ENCODE measurements at places on chromosomes 12 and 14. TPM values are rescaled to one million over a fixed set of nuclear protein-coding genes. Genes with fewer than 3 reads are reported as not detected.

- peaks cover 2% of the 10 kb centered on the region for H3K4me1 ChIP-seq
- H3K4me3 ChIP-seq: no peak overlapping the region
- no peak overlapping the region for H3K27ac ChIP-seq
- H3K36me3 ChIP-seq: no peaks in the 10 kb centered on the region
- H3K27me3 ChIP-seq: no peaks in the 10 kb centered on the region
Observed at GRCh38 chr12:77231501-77231918, 166.1 kb upstream of the E2F7 start.

DNA sequence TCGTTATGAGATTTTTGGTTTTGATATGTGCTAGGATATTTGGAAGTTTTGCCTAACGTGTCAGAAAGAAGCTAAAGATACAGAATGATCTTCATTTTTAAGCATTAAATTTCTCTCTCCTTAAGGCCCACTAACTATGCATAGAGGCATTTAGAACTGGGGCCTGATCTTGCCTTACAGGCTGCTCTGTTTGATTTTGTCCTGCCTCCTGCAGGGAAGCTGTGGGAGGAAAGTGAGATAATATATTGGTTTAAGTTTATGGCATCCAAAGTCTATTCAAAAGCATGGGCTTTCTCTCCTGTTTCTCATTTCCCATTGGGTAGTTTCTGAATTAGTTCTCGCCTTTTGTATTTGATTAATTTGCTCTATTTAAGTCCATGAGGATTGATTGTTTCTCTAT, 250.3 kb upstream of the FBXO33 start:
- H3K36me3 ChIP-seq: no peaks in the 10 kb centered on the region
- H3K27me3 ChIP-seq: no peaks in the 10 kb centered on the region
- no peak for DNase-seq
- no peak overlapping the region for H3K4me3 ChIP-seq

DNA sequence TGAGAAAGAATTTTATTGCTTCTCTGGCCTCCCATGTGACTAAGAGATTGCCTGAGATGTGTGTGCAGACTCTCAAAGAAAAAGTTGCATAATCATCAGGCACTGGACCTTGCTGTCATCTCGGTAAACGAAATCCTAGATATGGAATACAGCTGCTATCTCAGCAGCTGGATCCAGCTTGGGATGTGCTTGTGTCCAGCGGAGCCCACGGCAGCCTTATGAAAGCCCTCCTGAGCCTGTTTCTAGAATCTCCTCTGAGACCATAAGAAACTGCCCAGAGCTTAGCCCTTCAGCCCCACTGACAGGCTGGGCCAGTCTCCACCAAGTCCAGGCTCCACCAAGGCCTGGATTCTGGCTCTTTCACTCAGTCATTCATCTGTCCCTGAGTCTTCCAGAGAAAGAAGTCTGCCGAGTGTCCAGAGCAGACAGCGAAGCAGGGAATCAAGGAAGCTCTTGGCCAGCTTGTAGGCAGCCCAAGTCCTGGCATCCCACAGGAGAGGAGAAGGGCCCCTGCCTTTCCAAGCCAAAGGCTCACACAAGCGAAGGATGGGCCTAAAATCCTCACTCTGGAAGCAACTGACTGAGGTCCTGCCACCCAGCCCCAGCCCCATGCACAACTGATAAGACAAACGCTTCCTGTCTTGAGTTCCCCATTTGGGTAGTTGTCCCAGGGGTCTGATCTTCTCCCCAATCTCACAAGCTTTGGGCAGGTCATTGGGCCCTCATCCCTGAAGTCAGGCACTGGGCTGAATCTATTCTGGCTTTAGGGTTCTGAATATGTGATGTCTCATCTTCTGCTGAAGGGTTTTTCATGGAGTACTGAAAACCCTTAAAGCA, 97.8 kb downstream of the SEC23A start:
- DNase-seq: no peak
- no peaks in the 10 kb centered on the region for H3K4me1 ChIP-seq
- no peak overlapping the region for H3K4me3 ChIP-seq
- H3K27ac ChIP-seq: no peak overlapping the region
- H3K36me3 ChIP-seq: no peaks in the 10 kb centered on the region

- no peaks in the 10 kb centered on the region for H3K4me1 ChIP-seq
- H3K36me3 ChIP-seq: no peaks in the 10 kb centered on the region
- H3K27ac ChIP-seq: no peak overlapping the region
- no peak overlapping the region for H3K4me3 ChIP-seq
- no peak for DNase-seq
Observed at GRCh38 chr12:122449317-122449716, 26.8 kb upstream of the CLIP1 start.

DNA sequence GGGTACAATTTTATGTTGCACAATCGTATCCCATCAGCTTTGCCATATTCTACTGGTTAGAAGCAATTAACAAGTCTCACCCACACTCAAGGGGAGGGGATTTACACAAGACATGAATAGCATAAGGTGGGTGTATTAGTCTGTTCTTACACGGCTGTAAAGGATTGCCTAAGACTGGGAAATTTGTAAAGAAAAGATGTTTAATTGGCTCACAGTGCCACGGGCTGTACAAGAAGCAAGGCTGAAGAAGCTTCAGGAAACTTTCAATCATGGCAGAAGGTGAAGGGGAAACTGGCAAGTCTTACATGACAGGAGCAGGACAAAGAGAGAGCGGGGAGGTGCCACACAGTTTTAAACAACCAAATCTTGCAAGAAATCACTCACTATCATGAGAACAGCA, 231.8 kb upstream of the AMIGO2 start:
- H3K27me3 ChIP-seq: no peaks in the 10 kb centered on the region
- no peaks in the 10 kb centered on the region for H3K36me3 ChIP-seq
- no peaks in the 10 kb centered on the region for H3K4me1 ChIP-seq
- DNase-seq: no peak
- H3K27ac ChIP-seq: no peak overlapping the region

- H3K27ac ChIP-seq: no peak overlapping the region
- no peaks in the 10 kb centered on the region for H3K27me3 ChIP-seq
- no peak for DNase-seq
- H3K4me1 ChIP-seq: no peaks in the 10 kb centered on the region
- H3K36me3 ChIP-seq: peaks cover 75% of the 10 kb centered on the region
Observed at GRCh38 chr12:68695454-68695853, 8.7 kb downstream of the NUP107 start.

GRCh38 chr14:92677087-92677668, 71.2 kb downstream of the LGMN start:
- H3K4me3 ChIP-seq: no peak overlapping the region
- H3K27me3 ChIP-seq: no peaks in the 10 kb centered on the region
- no peaks in the 10 kb centered on the region for H3K36me3 ChIP-seq
- DNase-seq: no peak
- no peaks in the 10 kb centered on the region for H3K4me1 ChIP-seq

GRCh38 chr14:48341069-48341468, 665.7 kb upstream of the MDGA2 start:
- H3K4me3 ChIP-seq: no peak overlapping the region
- peaks cover 4% of the 10 kb centered on the region for H3K4me1 ChIP-seq
- DNase-seq: no peak
- no peak overlapping the region for H3K27ac ChIP-seq

DNA sequence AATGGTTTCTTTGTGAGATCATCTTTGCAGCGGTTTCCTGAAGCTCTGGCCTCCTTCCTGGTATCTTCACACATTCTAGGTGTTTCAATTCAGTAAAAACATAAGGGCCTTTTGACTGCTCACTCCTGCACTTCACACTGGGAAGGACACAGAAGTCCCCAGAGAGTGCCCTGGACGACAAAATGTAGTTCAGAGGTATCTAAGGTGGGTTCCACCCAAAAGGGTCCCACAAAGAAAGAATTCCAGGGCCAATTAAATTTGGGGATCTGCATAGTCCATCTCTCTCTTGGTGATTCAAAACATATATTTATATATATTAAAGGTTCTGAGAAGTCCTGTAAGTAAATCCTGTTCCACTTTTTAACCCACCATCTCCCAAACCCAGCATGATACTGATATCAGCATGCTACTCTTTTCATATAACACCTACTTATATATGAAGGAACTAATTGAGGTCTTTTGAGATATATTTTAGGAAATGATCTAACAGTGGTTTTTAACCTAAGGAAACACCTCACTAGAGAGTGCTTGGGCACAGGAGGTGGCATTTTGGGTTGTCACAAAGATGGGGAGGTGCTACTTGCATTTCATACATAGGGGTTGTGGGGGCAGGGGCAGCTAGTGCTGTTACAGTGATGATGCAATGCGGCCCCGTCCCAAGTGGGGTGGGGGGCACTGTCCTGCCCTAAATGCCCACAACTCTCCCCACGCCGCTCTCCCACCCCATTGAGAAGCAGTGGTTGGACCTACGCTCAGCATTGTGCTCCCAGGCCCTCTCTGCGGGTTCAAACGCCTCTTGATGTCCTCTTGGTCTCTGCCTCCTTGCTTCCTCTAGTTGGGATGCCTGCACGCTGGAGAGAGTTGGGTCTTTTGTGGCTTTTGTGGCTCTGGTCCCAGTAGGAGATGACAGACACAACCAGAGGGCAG, 109.4 kb downstream of the ARF6 start:
- H3K27me3 ChIP-seq: no peaks in the 10 kb centered on the region
- H3K27ac ChIP-seq: no peak overlapping the region
- peak overlapping the region; percentile 67 for H3K4me3 ChIP-seq

- peaks cover 6% of the 10 kb centered on the region for H3K4me1 ChIP-seq
- no peaks in the 10 kb centered on the region for H3K36me3 ChIP-seq
- DNase-seq: no peak
- H3K27ac ChIP-seq: no peak overlapping the region
Observed at GRCh38 chr14:90567191-90567590, 170.4 kb downstream of the CALM1 start.

DNA sequence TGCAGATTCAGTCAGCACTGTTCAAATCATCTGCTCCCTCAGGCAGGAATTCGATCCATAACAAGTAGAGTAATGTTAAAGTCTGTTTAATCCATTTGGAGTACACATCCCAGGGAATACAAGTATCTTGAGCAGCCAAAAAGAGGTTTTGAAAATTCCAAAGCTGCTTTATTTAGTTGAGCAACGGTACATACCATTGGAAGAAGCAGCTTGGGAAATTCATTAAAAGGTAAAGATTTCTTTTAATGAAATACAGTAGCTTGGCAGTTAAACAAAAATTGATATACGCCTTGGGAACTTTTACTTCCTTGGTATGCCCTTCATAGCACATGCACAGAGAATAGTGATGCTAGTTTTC, 153.8 kb downstream of the LRIG3 start:
- H3K27ac ChIP-seq: no peak overlapping the region
- DNase-seq: no peak
- peaks cover 4% of the 10 kb centered on the region for H3K36me3 ChIP-seq
- no peaks in the 10 kb centered on the region for H3K4me1 ChIP-seq
- no peak overlapping the region for H3K4me3 ChIP-seq
- H3K27me3 ChIP-seq: no peaks in the 10 kb centered on the region

GRCh38 chr12:26520869-26521268, 312.1 kb downstream of the ITPR2 start:
- H3K27me3 ChIP-seq: no peaks in the 10 kb centered on the region
- peaks cover 10% of the 10 kb centered on the region for H3K36me3 ChIP-seq
- no peak overlapping the region for H3K27ac ChIP-seq
- peaks cover 2% of the 10 kb centered on the region for H3K4me1 ChIP-seq
- no peak overlapping the region for H3K4me3 ChIP-seq
- DNase-seq: no peak

GRCh38 chr12:3315201-3315661, 175.8 kb upstream of the PRMT8 start:
- no peaks in the 10 kb centered on the region for H3K36me3 ChIP-seq
- no peak for DNase-seq
- H3K4me1 ChIP-seq: no peaks in the 10 kb centered on the region
- H3K27ac ChIP-seq: no peak overlapping the region
- no peaks in the 10 kb centered on the region for H3K27me3 ChIP-seq

- no peak overlapping the region for H3K4me3 ChIP-seq
- H3K27ac ChIP-seq: no peak overlapping the region
- H3K36me3 ChIP-seq: peaks cover 7% of the 10 kb centered on the region
- no peak for DNase-seq
- no peaks in the 10 kb centered on the region for H3K27me3 ChIP-seq
- H3K4me1 ChIP-seq: no peaks in the 10 kb centered on the region
Observed at GRCh38 chr14:73660511-73660910, 15.7 kb downstream of the DNAL1 start.

DNA sequence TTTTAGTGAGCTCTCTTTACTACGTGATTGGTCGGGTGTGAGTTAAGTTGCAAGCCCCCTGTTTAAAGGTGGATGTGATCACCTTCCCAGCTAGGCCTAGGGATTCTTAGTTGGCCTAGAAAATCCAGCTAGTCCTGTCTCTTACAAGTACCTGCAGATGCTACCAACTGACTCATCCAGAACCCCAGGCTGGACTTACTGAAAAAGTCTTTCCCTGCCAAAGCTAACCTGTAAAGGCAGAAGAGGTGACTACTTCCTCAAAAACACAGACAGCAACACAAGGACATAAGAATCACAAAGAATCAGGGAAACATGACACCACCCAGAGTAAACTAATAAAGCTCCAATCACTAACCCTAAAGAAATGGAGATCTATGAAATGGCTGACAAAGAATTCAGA, 39.1 kb upstream of the HIGD1C start:
- no peaks in the 10 kb centered on the region for H3K27me3 ChIP-seq
- DNase-seq: no peak
- no peak overlapping the region for H3K4me3 ChIP-seq
- no peaks in the 10 kb centered on the region for H3K4me1 ChIP-seq
- peaks cover 63% of the 10 kb centered on the region for H3K36me3 ChIP-seq

GRCh38 chr14:92759300-92759678, 10.9 kb upstream of the LGMN start:
- no peak overlapping the region for H3K4me3 ChIP-seq
- no peak overlapping the region for H3K27ac ChIP-seq
- DNase-seq: peak; percentile 29
- no peaks in the 10 kb centered on the region for H3K36me3 ChIP-seq
- no peaks in the 10 kb centered on the region for H3K4me1 ChIP-seq

Gene PRKD1
- 2.7 TPM for total RNA-seq

Gene CCDC60
- total RNA-seq: not detected

Gene RIPK3
- not detected for total RNA-seq

Gene ARPC3
- total RNA-seq: 184 TPM

Gene NELL2
- total RNA-seq: 31.9 TPM

Gene USP44
- total RNA-seq: 185 TPM

Gene TAS2R42
- total RNA-seq: not detected

Data from H9 (cell line).